ENCODE measurements at places on chromosomes 16 and 17.

- no peak for DNase-seq
Measured at GRCh38 chr17:3740611-3741073, 16.9 kb downstream of the HASPIN start.

DNA sequence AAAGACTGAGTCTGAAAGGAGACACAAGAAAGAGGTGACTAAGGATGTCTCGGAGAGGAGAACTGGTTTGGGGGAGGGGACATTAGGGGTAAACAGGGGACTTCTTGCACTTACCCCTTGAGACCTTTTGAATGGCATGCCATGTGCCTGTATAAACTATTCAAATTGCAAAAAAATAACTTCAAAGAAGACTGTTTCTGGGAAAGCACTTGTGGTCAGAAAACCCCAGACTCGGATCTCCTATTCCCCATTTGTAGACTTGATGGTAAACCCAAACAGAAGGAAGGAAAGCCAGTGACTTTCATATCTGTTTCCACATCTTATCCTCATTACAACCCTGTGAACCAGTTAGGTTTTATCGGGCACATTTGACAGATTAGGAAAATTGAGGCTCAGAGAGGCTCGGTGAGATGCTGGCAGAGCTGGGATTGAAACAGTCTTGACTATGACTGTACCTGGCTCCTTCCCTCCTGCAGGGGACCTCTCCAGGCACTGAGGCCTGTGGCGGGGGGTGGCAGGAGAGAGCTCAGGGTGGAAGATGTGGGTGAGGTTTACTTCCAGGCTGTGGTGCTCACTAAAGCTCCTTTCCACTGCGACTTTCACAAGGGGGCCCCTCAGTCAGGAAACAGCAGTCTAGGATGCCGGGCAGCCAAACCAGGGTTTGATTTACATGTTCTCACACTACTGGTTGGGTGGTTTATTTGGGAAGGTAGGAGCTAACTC, 30.5 kb upstream of the PLCG2 start:
- DNase-seq: no peak

GRCh38 chr16:29231244-29231643, 175.3 kb downstream of the NPIPB11 start:
- peak; percentile 60 for DNase-seq

- no peak for DNase-seq
Measured at GRCh38 chr16:53773150-53773846, 69.3 kb downstream of the FTO start.

DNA sequence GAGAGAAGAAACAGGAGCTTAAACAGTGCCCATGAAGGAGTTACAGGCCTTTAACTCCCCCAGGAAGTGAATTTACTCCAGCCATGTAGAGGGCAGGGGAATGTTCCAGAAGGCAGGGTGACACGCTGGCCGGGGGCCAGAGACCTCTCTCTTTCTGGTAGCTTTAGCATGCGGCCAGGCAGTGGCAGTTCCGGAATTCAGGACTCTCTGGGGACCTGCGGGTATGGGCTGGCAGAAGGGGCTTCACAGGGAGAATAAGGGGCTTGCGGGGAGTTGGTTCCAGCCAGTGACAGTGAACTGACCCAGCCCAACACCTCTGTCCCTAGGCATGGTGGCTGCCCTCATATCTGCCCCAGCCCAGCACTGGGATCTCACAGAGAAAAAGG, 40.0 kb downstream of the MYH3 start:
- no peak for DNase-seq

GRCh38 chr17:73750975-73751374, 106.7 kb upstream of the SDK2 start:
- DNase-seq: no peak

- DNase-seq: no peak
Measured at GRCh38 chr17:16287563-16288027, 65.7 kb downstream of the CENPV start.

- DNase-seq: no peak
Measured at GRCh38 chr17:41625602-41626001, 1.2 kb upstream of the KRT17 start.

- no peak for DNase-seq
Measured at GRCh38 chr16:89505204-89506112, 2.7 kb upstream of the SPG7 start.

- DNase-seq: no peak
Measured at GRCh38 chr16:74297145-74297665, 591 bp downstream of the PSMD7 start.
